ENCODE measurements at places on chromosomes 12 and 14.

- H3K27me3 ChIP-seq, result peaks cover 14% of the 10 kb centered on the region
- H3K4me3 ChIP-seq, result peak within 1 kb of the TSS; percentile 24
- H3K27ac ChIP-seq, result peak within 1 kb of the TSS; percentile 64
- no peaks in the 10 kb centered on the region for H3K36me3 ChIP-seq
Observed at GRCh38 chr14:103122947-103123633, at the start of gene TNFAIP2. Gene TNFAIP2, plus strand, starts transcription at chr14:103123461. Its CDS starts 2,997 bp downstream, at chr14:103126458.

GRCh38 chr12:128942960-128943477, 89.7 kb downstream of the GLT1D1 start:
- DNase-seq, result no peak
- no peaks in the 10 kb centered on the region for H3K36me3 ChIP-seq
- no peaks in the 10 kb centered on the region for H3K27me3 ChIP-seq
- H3K4me3 ChIP-seq, result no peak overlapping the region
- H3K27ac ChIP-seq, result no peak overlapping the region

- DNase-seq, result peak; percentile 91
- peaks cover 13% of the 10 kb centered on the region for H3K27me3 ChIP-seq
- H3K27ac ChIP-seq, result peak overlapping the region; percentile 93
- H3K4me3 ChIP-seq, result peak overlapping the region; percentile 62
- H3K4me1 ChIP-seq, result peaks cover 43% of the 10 kb centered on the region
- H3K36me3 ChIP-seq, result no peaks in the 10 kb centered on the region
Observed at GRCh38 chr12:4269279-4269991, 4.1 kb upstream of the CCND2 start.

GRCh38 chr12:49969027-49969426, 3.7 kb upstream of the AQP6 start:
- no peaks in the 10 kb centered on the region for H3K36me3 ChIP-seq
- no peak overlapping the region for H3K4me3 ChIP-seq
- no peak for DNase-seq
- H3K27ac ChIP-seq, result no peak overlapping the region

- DNase-seq, result no peak
- no peaks in the 10 kb centered on the region for H3K27me3 ChIP-seq
- H3K27ac ChIP-seq, result no peak overlapping the region
- no peaks in the 10 kb centered on the region for H3K36me3 ChIP-seq
- H3K4me3 ChIP-seq, result no peak overlapping the region
Observed at GRCh38 chr12:129215556-129215955, 362.3 kb downstream of the GLT1D1 start.

DNA sequence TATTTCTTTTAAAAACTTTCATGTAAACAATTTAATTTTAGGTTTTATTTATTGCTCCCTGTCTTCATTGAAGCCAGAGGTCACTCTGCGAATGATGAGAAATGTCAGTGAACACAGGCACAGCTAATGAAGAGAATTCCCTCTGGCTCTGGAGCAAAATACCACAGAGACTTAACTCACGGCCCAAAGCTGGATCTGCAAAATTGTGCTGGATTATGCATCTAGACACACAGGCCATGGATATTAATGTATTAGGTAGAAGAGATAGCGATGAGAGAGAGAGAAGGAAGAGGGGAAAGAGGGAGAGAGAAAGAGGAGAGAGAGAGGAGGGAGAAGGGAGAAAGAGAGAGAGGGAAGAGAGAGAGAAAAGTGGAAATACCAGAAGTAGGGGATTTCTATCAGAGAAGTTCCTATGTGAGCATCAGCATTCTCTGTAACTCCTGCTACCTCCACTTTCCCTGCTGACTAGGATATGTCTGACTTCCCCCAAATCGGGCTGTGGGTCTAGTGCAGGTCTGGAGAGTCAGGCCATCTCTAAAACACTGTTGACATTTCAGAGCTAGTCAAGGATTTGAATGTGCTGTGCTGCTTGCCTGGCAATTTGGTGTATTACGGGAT, 3.7 kb downstream of the ARHGDIB start:
- DNase-seq, result peak; percentile 43
- H3K36me3 ChIP-seq, result peaks cover 15% of the 10 kb centered on the region
- H3K27me3 ChIP-seq, result no peaks in the 10 kb centered on the region
- peaks cover 47% of the 10 kb centered on the region for H3K4me1 ChIP-seq
- peak overlapping the region; percentile 95 for H3K27ac ChIP-seq

DNA sequence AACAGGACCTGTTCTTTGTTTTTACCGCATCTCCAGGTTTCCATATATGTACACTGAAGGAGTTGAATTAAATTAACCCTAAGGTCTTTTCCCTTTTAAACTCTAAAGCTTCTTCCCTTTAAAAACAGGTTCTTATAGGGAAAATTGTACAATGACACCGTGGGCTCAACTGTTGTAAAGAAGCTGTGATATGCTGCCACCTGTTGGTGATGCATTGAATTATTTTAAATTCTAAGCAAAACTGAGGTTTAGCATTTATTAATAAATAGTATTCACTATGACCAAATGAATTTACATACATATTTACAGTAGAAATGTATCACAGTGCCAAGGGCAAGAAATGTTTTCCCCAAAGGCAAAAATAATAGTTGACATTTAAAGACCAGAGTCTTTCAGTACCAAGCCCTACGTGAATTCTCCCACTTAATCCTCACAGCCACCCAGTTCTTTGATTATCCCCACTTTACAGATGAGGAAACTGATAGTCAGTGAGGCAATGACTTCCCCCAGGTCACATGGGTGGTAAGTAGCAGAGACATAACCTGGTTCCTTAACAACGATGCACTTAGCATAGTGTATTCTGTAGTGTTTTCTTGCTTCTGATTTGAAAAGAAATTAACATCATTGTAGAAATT, 35.7 kb upstream of the TMEM263 start:
- H3K4me1 ChIP-seq, result peaks cover 1% of the 10 kb centered on the region
- DNase-seq, result no peak
- no peak overlapping the region for H3K4me3 ChIP-seq
- no peak overlapping the region for H3K27ac ChIP-seq

- no peaks in the 10 kb centered on the region for H3K36me3 ChIP-seq
- H3K4me3 ChIP-seq, result no peak overlapping the region
- H3K4me1 ChIP-seq, result no peaks in the 10 kb centered on the region
- no peaks in the 10 kb centered on the region for H3K27me3 ChIP-seq
Observed at GRCh38 chr14:62670526-62670925, 374.7 kb downstream of the KCNH5 start.

- no peaks in the 10 kb centered on the region for H3K36me3 ChIP-seq
- no peak overlapping the region for H3K27ac ChIP-seq
- H3K4me3 ChIP-seq, result no peak overlapping the region
- peak; percentile 56 for DNase-seq
Observed at GRCh38 chr12:62640910-62641448, 174.4 kb downstream of the MON2 start.

GRCh38 chr14:61662437-61663311, 32.6 kb upstream of the HIF1A start:
- no peaks in the 10 kb centered on the region for H3K36me3 ChIP-seq
- no peaks in the 10 kb centered on the region for H3K27me3 ChIP-seq
- peak; percentile 40 for DNase-seq
- no peak overlapping the region for H3K4me3 ChIP-seq

GRCh38 chr12:132413931-132414588, 75.9 kb upstream of the FBRSL1 start:
- no peak overlapping the region for H3K4me3 ChIP-seq
- DNase-seq, result peak; percentile 36
- H3K27me3 ChIP-seq, result no peaks in the 10 kb centered on the region
- H3K27ac ChIP-seq, result no peak overlapping the region
- H3K36me3 ChIP-seq, result no peaks in the 10 kb centered on the region

DNA sequence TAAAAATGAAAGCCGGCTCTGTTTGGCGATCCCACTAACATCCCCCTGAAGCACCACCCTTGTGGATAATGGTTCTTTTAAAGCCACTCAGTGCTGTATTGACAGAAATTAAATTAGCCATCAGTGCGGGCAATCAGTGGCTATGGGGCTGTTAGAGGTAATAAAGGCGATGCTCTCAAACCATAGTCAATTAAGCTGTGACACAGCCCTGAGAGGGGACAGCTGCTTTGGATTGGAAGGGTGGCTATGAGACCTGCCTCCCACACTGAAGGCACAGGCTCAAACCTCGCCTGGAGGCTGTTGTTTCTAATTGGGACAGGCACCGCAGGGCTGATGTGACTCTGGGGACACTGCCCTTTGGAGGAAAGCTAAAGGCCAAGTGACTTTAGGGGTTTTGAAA, 562.2 kb downstream of the VRK1 start:
- H3K4me3 ChIP-seq, result no peak overlapping the region
- no peaks in the 10 kb centered on the region for H3K36me3 ChIP-seq
- DNase-seq, result no peak
- H3K27ac ChIP-seq, result no peak overlapping the region
- H3K27me3 ChIP-seq, result no peaks in the 10 kb centered on the region

- H3K27me3 ChIP-seq, result no peaks in the 10 kb centered on the region
- no peaks in the 10 kb centered on the region for H3K4me1 ChIP-seq
- H3K27ac ChIP-seq, result no peak overlapping the region
- no peaks in the 10 kb centered on the region for H3K36me3 ChIP-seq
- no peak for DNase-seq
Observed at GRCh38 chr12:107101651-107102050, 8.3 kb upstream of the CRY1 start.

- no peaks in the 10 kb centered on the region for H3K36me3 ChIP-seq
- H3K27ac ChIP-seq, result no peak overlapping the region
- no peak overlapping the region for H3K4me3 ChIP-seq
- H3K27me3 ChIP-seq, result no peaks in the 10 kb centered on the region
- no peaks in the 10 kb centered on the region for H3K4me1 ChIP-seq
Observed at GRCh38 chr12:72207486-72208409, 64.4 kb upstream of the TRHDE start.

GRCh38 chr12:94603434-94604365, 46.7 kb downstream of the TMCC3 start:
- no peak overlapping the region for H3K4me3 ChIP-seq
- DNase-seq, result peak; percentile 79
- peaks cover 7% of the 10 kb centered on the region for H3K4me1 ChIP-seq
- H3K27ac ChIP-seq, result no peak overlapping the region
- no peaks in the 10 kb centered on the region for H3K27me3 ChIP-seq

DNA sequence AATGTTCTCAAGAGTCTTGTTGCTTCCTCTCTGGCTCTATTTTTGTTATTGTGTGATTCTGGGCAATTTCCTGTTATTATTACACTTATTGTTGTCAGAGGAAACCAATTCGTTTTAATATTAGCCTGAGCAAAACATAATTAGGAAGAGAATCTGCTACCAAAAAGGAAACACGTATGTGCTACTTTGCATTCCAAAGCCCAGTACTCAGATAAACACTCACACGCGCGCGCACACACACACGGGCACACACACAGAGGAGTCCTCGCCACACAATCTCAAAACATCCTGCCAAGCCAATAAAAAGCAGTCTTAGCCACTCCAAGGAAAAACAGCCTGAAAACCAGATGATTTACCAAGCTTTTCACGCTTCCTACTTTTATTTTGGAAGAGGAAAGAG, 400.7 kb downstream of the NUAK1 start:
- no peaks in the 10 kb centered on the region for H3K27me3 ChIP-seq
- no peak overlapping the region for H3K27ac ChIP-seq
- no peaks in the 10 kb centered on the region for H3K4me1 ChIP-seq
- no peak overlapping the region for H3K4me3 ChIP-seq
- no peak for DNase-seq

GRCh38 chr14:102182936-102183619, 43.4 kb downstream of the WDR20 start:
- peaks cover 2% of the 10 kb centered on the region for H3K36me3 ChIP-seq
- H3K4me3 ChIP-seq, result no peak overlapping the region
- no peak for DNase-seq
- no peaks in the 10 kb centered on the region for H3K27me3 ChIP-seq
- H3K4me1 ChIP-seq, result no peaks in the 10 kb centered on the region
- H3K27ac ChIP-seq, result no peak overlapping the region

DNA sequence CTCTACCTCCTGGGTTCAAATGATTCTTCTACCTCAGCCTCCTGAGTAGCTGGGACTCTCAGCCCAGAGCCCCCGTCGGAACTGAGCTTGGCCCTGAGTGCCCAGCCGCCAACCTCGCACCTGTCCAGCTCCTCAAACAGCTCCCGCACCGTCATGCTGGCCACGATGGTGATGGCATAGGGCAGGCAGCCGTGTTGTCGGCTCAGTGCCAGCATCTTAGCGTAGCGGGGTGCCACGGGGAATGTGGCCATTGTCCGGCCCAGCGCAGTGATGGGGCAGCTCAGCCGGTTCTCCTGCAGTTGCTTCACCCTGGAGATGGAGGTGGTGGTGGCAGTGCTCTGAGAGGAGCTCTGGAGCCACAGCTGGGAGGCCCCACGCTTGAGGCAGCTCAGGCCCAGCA, 32.4 kb downstream of the DHX37 start:
- H3K4me1 ChIP-seq, result no peaks in the 10 kb centered on the region
- no peak overlapping the region for H3K27ac ChIP-seq
- no peak for DNase-seq
- H3K4me3 ChIP-seq, result no peak overlapping the region
- H3K27me3 ChIP-seq, result no peaks in the 10 kb centered on the region
- peaks cover 59% of the 10 kb centered on the region for H3K36me3 ChIP-seq

DNA sequence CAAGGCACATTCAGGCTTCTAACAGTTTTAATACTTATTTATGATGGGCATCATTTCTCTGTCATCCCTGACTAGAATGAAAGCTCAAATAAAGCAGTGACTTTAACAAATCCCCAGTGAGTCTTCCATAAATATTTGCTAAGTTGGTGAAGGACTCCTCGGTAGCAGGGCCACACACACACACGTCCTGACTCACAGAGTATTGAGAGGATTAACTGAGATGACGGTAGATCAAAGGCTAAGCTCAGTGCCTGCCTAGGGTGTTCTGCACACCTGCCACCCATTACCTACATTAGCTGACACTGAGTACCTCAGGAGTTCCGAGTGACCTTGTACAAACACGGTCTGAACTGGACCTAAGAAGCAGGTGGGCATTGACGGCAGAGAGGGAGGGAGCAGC, 197.3 kb upstream of the SFSWAP start:
- H3K27me3 ChIP-seq, result peaks cover 2% of the 10 kb centered on the region
- peaks cover 16% of the 10 kb centered on the region for H3K4me1 ChIP-seq
- no peaks in the 10 kb centered on the region for H3K36me3 ChIP-seq
- H3K27ac ChIP-seq, result no peak overlapping the region

- no peak overlapping the region for H3K27ac ChIP-seq
- no peak overlapping the region for H3K4me3 ChIP-seq
- no peaks in the 10 kb centered on the region for H3K27me3 ChIP-seq
- no peaks in the 10 kb centered on the region for H3K4me1 ChIP-seq
Observed at GRCh38 chr14:80607430-80608190, 333.9 kb downstream of the CEP128 start.

- peak overlapping the region; percentile 37 for H3K4me3 ChIP-seq
- DNase-seq, result peak; percentile 56
- peaks cover 27% of the 10 kb centered on the region for H3K4me1 ChIP-seq
- peak overlapping the region; percentile 97 for H3K27ac ChIP-seq
- H3K27me3 ChIP-seq, result no peaks in the 10 kb centered on the region
Observed at GRCh38 chr12:68462803-68463202, 130.6 kb upstream of the MDM1 start.
